ENCODE measurements at places on chromosomes 11 and 22.

- no peak for DNase-seq
Observed at GRCh38 chr22:30782613-30783012, 87.9 kb downstream of the OSBP2 start.

DNA sequence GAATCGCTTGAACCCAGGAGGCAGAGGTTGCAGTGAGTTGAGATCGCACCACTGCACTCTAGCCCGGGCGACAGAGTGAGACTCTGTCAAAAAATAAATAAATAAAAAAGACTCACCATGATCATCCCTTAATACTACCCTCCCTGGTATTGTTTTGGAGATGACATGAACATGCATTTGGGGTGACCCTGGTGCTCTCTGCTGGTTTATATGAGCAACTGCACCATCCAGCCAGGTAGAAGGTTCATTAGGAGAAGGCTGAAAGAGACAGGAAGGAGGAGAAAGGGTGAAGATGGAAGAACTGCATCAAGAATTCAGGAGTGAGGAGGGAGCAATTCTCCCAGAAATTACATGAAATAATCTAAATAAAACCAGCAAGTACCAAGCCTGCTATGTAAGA, 37.8 kb downstream of the SLC5A1 start:
- DNase-seq: no peak

GRCh38 chr11:20037396-20038153, 122.7 kb downstream of the DBX1 start:
- DNase-seq: no peak

- DNase-seq: no peak
Observed at GRCh38 chr11:41578421-41579051, 119.1 kb upstream of the LRRC4C start.

GRCh38 chr11:96084610-96085318, 160.9 kb upstream of the MTMR2 start:
- no peak for DNase-seq

DNA sequence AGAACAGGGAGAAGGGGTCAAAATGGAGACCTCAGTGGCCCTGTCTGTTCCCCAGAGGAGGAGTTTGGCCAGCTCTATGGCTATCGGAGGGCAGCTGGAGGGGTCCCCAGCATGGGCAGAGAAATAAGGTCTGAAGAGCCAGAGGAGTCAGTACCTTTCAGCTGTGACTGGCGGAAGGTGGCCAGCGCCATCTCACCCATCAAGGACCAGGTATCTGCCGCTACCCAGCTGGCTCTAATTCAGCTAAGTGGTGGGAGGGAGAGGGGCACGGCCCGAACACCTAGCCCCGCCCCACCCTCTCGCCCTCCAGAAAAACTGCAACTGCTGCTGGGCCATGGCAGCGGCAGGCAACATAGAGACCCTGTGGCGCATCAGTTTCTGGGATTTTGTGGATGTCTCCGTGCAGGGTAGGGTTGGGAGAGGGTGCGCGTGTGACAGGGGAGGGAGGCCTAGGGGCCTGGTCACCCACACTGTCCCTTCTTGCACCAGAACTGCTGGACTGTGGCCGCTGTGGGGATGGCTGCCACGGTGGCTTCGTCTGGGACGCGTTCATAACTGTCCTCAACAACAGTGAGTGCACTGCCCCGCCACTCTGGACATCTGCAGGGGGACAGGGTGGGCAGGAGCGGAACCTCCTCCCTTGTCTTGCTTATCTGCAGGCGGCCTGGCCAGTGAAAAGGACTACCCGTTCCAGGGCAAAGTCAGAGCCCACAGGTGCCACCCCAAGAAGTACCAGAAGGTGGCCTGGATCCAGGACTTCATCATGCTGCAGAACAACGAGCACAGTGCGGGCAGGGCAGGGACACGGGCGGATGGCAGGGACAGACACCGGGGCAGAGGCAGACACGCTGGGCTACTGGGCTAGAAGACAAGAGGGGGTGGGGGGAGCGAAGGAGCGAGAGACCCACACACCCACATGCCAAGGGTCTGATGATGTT, 2.8 kb downstream of the CTSW start:
- no peak for DNase-seq

DNA sequence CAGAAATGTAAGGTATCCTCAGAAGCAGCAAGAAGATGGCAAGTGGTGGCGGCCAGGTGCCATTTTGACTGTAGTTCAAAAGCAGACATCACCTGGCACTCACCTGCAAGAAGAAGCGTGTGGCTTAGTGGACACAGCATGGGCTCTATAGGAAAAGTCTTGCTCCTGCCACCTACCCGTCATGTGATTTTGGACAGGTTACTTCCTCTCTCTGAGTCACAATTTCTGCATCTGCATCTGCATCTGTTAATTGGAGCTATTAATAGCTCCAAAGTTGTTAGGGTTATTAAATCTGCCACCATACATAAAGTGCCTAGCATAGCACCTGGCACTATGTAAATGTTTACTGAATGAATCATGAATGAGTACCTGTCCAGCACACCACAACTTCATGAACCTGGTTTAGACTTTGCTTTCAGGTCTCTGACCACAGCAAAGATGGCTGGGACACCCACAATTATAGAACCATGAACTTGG, 16.8 kb downstream of the RAB30 start:
- DNase-seq: no peak

DNA sequence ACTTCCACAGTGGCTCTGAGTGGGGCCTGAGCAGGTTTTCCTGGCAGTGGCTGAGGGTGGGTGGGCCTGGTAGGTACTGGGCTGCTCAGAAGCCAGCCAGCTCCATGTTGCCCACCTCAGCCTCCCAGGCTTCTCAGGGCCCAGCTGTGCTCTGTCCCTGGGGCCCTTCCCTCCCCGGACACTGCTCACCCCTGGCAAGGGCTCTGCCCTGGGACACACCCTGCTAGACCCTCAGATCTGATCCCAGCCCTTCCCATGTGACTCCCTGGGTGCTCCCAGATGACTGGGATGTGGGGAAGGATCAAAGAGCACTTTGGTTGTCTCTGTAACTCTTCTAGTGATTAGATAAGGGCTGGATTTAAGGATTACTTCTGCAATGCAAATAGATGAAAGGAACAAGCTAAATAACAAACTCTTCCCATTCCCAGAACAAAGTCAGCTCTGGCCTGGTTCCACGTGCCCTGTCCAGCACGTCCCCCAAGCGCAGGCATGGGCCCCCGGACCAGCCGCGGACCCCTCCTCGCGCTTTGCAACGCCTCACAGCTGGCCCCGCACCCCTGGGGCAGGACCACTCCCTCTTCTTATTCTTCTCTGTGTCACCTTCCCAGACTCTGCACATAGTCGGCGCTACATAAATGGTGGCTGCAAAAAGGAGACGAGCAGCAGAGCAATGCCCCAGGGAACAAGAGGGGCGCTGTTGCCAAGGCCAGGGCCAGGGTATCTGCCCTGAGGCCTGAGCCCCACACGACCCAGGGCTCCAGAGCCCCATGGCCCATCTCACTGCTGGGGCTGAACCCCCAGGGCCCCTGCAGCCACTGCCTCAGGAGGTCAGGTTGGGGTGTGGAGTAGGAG, 5.7 kb upstream of the KRTAP5-6 start:
- no peak for DNase-seq

- DNase-seq: no peak
Observed at GRCh38 chr11:112844517-112844916, 116.7 kb upstream of the NCAM1 start.

DNA sequence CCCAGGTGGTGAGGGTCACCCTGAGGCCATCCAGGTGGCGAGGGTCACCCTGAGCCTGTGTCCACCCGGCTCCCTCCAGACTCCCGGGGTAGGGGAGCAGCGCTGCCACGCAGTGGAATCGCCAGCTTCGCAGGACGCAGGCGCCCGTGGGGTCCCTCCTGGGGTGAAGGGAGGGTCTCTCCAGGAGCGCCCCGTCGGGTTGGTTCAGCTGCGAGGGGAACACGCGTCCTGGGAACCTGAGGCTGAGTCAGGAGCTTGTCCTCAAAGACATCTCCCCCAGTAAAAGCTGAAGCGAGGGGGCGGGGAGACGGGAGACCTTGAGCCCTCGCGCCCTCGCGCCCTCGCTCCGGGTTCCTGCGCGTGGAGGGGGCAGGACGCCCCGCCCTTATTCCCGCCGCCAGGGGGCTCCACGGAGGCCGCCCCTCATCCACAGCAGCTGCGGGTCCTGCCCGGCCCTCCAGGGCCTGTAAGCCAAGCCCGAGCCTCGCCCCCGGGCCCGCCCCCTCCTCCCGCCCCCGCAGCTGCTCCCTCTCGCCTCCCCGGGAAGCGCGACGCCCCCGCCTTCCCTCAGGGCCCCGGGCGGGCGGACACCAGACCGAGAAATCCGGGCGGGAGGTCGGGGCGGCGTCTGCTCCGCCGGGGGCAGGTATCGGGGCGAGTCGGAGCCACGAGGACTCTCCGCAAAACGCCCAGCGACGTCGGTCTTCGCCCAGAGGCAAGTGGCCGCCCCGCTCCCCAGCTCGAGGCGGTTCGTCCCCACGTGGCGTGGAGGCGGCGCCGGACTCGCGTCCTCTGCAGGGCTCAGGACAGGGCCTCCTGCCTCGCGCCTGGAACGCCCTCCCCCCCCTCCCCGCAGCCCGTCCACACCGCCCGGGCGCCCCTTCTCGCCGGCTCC, 22.8 kb downstream of the PIM3 start:
- no peak for DNase-seq

DNA sequence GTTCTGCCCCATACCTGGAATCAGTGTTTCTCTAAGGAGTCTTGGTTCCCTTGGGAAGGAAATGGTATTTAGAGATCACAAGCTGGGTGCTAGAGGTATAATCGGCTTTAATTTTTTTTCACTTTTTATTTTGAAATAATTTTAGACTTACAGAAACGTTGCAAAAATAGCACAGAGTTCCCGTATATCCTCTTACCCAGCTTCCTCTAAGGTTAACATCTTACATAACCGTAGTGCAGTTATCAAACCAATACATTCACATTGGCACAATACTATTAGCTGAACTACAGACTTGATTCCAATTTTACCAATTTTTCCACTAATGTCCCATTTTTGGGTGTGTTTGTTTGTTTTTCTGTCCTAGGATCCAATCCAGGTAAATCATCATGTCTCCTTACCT, 63.8 kb downstream of the RBX1 start:
- no peak for DNase-seq

DNA sequence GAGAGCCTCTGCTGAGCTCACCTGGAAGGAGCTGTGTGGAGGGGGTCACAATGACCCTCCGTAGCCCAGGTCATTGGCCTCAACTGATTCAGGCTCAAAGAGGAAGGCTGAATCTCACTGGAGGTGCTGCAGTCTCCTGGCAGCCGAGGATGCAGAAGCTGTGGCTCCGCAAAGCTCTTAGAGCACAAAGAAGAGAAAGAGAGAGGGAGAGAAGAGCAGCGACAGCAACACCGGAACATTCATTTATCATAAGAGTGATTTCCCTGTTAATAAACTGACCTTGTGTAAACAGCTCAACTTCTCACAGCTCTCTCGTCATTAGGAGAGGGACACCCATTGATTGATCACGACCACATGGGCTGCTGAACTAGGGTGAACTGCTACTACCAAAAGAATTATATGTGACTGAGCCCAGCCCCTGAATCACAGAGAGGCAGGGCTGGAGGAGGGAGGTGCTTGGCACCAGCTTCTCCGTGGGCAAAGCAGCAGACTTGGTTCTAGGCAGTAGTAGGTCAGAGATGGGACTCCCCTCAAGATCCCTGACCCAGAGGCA, 281.7 kb downstream of the NXPE2 start:
- DNase-seq: no peak

- DNase-seq: no peak
Observed at GRCh38 chr11:9142732-9143131, 51.3 kb upstream of the SCUBE2 start.

Data from activated naive CD8-positive, alpha-beta T cell treated with anti-CD3 and anti-CD28 coated beads, Interleukin-2, amount 50 U/mL, for 16 hours (primary cell).